Suppressor macrophage (primary cell): ENCODE measurements at places on chromosomes 12 and 14.

- no peak for DNase-seq
Observed at GRCh38 chr14:33118668-33119067, 180.0 kb downstream of the NPAS3 start.

DNA sequence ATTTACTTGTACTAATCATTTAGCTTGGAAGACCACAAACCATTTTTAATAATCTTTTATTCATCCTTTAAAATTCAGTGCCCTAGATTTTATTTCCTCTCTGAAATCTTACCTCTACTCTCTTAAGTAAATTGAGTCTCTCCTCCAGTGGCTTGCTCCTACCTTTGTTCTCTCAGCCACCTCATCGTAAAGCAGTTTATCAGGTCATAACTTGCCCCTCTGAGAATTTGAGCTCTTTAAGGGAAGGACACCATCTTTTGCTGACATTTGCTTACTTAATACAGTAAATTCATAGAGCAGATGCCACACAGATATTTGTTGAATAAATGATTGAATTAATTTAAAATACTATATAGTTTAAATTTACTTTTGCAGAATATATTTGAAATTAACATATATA, 794.3 kb downstream of the C12orf50 start:
- DNase-seq, result no peak

DNA sequence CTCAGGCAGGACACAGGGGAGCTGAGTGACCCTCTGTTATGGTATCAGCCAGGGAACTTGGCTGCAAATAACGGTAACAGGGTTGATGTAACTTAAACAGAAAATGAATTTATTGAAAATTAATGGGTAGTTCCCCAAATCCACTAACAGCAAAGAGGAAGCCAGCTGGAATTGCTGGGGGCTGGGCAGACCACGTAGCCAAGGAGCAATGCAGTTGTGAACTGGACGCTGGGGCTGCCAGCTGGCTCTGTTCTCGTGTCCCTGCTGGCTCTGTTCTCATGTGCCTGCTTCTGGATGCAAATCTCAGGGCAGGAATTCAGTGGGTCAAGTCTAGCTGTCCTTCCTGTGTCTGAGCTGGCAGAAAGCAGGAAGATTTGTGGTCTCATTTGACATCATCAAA, 1383.3 kb upstream of the TMEM132C start:
- DNase-seq, result no peak

- peak; percentile 70 for DNase-seq
Observed at GRCh38 chr12:107779077-107779831, 4.8 kb downstream of the ASCL4 start.

DNA sequence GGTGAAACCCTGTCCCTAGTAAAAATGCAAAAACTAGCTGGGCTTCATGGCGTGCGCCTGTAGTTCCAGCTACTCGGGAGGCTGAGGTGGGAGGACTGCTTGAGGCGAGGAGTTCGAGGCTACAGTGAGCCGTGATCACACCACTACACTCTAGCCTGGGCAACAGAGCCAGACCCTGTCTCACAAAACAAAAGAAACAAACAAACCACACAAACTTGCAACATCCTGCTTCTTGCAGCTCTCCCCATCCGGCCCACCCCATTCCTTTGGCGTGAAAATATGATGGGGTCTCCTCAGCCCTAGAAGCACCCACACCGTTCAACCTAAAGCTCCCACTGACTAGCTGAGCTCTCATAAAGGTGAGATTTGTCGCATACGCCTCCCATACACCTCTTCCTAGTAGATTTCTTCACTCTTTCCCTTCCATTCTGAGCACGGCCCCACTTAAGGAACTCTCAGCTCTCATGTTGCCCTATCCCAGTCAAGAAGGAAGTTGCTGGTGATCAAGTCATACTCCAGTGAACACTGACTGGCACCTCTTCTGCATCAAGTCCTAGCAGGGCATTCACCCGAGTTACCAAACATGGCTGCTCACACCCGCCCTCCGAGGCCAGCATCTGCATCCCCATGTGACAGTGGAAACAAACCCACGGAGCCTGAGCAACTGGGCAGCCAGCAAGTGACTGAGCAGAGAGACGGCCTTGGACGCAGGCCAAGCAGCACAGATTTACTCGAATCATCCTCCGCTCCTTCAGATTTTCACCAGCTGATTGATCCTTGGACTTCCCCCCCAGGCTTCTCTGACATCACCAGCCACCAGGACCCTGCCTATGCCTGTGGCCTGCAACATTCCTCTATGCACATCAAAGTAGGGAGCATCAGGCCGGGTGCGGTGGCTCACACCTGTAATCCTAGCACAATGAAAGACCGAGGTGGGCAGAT, 18.9 kb upstream of the CD27 start:
- DNase-seq, result peak; percentile 77

DNA sequence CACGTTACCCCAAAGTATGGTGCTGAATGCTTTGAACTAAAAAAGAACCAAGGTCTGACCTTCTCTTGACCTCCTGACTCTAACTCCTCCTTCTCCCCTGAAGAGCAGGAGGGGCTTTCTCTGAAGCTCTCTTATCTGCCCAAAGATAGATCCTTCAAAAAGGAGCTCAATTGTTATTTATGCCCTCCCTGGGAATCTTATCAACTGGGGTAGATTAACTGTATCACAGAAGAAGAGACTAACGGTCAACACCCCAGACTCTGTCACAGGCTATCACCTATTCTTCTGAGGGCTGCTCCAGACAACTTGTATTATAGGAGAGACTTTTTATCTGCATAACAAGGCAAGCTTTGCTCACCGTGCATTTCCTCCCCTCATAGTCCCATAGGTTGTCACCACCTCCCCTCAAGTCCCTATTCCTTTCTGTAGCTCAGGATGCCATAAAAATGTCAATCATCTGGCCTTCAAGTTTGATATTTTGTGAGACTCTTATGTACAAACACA, 86.6 kb downstream of the PAPLN start:
- DNase-seq, result no peak

- no peak for DNase-seq
Observed at GRCh38 chr12:7160183-7160582, 29.3 kb upstream of the PEX5 start.

DNA sequence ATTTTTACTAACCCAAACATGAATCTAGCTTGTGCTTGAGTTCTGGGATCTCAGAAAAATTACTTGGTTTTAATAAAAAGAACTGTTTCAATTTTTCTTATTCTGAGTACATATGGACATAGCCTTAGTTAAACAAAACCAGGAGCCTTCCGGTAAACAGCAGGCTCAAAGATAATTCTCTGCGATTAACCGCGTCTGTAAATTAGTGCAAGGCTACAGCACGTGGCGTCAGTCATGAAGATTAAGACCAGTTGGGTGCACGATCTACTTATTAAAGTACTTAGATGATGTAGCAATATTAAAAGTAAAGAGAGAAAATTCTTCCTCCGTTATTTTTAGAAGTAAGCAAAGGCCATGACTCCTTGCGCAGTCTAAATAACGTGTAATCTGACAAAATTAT, 700 bp downstream of the KCNJ8 start:
- DNase-seq, result no peak

GRCh38 chr12:104631867-104632266, 175.1 kb downstream of the CHST11 start:
- no peak for DNase-seq

DNA sequence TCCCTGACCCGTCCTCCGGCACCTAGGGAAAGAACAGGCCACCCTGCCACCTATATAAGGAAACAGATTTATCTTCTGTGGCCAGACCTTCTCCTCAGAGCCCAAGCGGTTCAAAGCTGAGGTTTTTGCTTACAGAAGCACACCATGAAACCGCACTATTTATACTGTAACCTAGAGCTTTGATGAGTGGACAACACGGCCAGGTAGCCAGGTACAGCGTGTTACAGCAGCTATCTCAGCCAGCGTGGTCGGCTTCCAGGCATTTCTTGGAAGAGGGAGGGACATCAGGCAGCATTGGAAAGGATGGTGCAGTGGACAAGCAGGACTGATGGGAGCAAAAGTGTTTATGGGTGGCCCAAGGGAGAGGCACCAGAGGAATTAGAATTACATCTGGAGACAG, 34.4 kb downstream of the TTC7B start:
- no peak for DNase-seq

DNA sequence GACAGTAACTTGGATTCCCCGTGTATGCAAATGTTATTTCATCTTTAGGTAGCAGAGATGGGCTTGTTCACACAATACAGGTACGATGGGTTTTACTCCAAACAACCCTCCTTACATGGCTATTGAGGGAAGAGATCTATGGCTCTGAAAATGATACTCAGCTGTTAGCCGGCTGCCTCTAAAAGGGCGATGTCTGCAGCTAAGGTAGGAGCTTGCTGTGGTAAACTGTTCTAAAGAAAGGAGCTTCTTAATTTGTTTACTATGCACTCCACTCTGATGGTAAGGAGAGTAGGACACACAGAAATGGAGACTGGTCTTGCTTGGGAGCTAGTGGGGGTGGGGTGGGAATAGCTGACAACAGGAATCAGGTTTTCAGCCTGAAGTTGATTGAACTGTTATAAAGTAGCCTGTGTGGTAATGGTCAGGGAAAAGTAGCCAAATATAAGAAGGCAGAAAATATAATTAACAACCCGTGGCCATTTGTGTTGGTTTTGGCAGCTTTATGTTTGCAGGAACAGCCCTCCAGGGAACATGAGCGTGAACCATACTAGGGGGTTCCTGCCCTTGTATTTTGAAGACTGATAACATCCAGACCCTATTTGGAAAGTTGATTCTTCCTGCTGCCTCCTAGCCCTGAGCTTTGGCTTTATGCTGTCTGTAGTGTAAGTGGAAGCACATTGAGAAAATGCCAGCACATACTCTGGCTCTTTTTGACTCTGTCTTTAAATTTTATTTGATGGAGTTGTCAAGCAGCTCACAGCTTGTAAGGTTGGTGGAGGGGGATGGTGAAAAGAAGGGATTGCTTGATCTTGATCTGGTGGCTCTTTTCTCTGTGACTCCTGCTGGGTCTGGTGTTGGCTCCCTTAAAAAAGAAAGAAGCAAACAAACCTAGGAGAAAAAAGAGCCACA, 929.8 kb downstream of the DIO2 start:
- DNase-seq, result no peak

GRCh38 chr12:14995583-14996425, 23.0 kb downstream of the PDE6H start:
- peak; percentile 88 for DNase-seq

GRCh38 chr14:63508033-63508432, 35.1 kb downstream of the PPP2R5E start:
- DNase-seq, result no peak

DNA sequence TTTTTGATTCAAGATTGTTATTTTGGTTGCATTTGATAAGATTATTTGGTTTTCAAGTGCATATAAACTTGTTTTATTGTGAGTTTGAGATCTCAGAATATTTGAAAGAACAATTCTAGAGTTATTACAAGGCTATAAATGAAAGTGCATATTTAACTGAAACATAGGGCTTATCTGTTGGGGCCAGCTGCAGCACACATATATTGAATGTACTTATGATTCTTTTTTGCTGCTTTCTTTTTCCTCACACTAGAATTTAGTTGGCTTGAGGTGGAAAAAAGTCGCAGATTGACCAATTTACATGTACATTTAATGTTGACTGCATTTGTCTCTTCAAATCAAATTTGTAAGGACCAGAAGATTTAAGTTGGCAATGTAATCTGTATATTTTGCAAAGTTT, 88.0 kb downstream of the PCNX1 start:
- DNase-seq, result no peak

GRCh38 chr12:28506271-28506670, 316.0 kb downstream of the CCDC91 start:
- no peak for DNase-seq

DNA sequence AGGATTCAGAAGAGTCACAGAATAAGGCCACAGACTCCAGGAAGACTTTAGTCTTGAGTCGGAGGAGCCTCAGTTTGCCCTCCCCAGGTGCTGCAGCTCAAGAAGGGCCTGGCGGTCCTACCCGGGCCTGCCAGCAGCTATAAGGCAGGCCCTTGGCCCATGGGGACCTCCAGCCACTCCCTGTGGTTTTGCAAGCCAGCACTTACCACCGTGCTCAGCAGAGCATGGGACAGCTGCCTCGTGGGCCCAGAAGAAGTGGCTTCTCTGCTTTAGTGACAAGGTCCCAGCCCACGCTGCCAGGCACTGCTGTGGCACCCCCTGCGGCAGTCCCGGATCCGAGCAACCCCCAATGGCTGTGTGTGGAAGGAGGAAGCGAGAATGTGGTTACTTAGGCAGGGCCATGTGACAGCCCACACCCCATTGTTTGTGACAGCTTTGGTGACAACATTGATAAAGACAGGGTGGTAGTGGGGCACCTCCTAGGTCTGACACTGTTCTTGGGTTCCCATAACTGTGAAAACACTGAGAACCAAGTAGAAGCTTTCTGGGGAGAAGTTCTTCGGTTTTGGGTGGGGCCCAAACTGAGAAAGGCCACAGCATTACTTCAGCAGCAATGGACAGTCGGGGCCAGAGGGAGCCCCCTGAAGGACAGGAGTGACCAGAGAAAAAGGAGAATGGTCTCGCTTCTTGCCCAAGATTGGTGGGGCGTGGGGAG, at the start of gene SELPLG:
TSS of gene SELPLG (minus strand) at position 361 of the 715 bp plus-strand sequence. CDS start 9,587 bp downstream, outside the sequence.
- peak; percentile 95 for DNase-seq

DNA sequence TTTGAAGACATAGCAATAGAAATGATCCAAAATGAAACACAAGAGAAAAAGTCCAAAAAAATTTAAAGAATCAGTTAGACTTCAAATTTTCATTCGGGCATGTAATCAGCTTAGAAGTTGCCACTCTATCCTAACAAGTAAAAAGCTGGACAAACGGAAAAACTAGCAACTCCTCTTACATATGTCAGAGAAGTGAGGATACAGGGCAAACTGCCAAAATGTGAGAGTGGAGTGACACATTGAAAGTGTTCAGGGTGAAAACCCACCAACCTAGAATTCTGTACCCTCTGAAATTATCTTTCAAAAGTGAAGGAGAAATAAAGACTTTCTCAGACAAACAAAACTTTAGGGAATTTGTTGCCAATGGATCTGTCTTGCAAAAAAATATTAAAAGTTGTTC, 42.0 kb upstream of the CHPT1 start:
- DNase-seq, result no peak

DNA sequence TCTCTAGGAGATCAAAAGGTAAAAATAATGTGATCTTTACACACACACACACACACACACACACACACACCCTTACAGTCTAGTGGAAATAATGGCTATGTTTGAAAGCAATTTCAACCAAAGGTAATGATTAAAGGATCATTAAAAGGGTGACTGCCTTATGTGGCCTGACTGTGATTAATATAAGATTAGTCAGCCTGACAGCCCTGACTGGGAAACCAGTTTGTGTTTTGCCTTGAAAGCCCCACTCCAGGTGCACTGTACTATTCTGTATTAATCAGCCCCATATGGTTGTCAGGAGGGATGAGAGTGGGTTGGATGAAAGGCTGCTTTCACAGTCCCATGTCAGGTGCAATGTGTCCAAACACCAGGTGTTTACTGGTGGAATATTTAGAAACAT, 10.5 kb downstream of the RASSF9 start:
- no peak for DNase-seq
